ENCODE measurements at places on chromosomes 7 and 10.

GRCh38 chr10:1850971-1851527, 113.7 kb upstream of the ADARB2 start:
- DNase-seq: no peak

- no peak for DNase-seq
These were observed 69.8 kb upstream of the PLXNA4 start for GRCh38 chr7:132646052-132646451.

DNA sequence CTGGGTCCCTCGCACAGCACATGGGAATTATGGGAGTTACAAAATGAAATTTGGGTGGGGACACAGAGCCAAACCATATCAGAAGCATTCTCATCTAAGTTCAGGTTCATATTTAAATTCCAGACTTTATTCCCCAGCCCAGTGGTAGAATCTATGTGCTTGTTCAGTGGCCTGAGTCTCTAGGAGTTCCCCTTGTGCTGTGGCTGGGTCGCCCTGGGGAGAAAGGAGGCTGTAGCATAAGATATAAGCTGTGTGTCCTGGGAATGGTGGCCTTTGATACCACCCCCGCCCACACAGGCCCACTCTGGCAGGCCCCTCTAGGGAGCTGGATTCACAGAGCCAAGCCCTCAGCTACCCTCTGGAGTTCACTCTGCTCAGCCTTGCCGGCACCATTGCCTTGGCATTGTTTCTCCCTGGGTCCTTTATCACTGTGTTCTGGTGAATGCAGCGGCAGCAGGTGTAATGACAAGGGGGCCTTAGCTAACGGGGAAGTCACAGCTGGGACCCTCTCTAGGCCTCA, 64.2 kb downstream of the MINDY4 start:
- no peak for DNase-seq

DNA sequence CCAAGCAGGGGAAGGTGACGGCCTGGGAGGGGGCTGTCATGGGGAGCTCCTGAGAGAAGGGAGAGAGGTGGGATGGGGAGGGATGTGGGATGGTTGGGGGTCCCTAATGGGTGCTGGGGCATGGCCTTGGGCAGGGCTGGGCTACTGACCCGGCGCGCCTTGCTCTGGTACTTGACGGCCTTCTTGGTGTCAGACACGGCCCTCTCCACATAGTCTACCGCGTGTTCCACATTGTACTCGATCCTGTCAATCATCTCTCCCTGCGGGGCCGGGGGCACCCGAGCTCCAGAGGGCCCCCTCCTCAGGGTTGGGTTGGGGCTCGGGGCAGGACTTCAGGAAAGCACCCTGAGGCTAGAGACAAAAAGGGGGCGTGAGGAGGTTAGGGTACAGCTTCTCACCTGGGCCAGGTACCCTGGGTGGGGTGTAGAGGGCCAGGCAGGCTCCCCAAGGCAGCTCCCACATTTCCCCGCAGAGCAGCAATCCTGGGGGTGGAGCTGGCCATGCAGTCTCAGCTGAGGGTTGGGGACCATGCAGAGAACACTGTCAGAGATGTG, 17.3 kb downstream of the BUD23 start:
- no peak for DNase-seq

DNA sequence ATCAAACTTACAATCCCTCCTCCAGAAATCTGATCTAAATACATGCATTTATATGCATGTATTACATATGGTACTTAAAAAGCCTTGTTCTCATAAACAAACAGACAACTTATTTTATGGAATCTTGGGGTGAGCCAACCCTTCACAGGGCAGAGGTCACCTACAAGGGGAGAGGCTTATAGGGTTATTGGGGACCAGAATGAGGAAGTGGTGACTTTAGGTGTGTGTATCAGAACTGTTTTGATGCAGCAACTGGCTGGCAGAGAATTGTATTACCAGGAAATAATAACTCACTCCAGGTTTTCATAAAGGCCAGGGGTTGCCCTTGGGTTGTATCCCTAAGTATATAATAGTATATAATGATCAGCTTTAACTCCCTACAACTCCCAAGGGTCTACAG, 91.1 kb downstream of the SVIL start:
- DNase-seq: no peak

- no peak for DNase-seq
These were observed 398.5 kb downstream of the REEP3 start for GRCh38 chr10:63919575-63920279.

- no peak for DNase-seq
These were observed 46.6 kb upstream of the PODXL start for GRCh38 chr7:131602994-131603372.

- DNase-seq: no peak
These were observed 148.7 kb upstream of the MKI67 start for GRCh38 chr10:128274938-128275337.

- no peak for DNase-seq
These were observed 99.6 kb downstream of the GRK5 start for GRCh38 chr10:119306986-119307392.

All from T-helper 17 cell (primary cell).